Caco-2 (cell line): ENCODE measurements at places on chromosomes 12 and 14. TPM values are rescaled to one million over a fixed set of nuclear protein-coding genes. Genes with fewer than 3 reads are reported as not detected.

CREBL2 gene
- total RNA-seq, result 25.0 and 26.3 TPM in 2 replicates

DNA sequence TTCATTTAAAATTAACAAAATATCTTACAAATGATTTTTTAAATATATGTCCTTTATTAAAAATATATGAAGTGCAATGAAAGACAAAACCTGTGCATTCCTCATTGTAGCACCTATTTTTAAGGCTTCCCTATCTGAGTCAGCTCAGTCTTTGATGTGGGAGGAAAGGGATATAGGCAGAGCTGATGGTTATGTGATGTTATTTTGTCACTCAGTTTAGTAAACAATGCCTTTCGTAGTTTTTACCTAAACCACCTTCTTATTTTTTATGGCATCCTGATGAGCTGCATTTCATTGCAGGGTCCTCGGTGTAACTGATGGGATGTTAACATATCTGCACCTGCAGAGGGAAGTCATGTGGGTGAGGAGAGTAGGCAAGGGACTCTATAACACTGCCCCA, 58.9 kb upstream of the FRMD6 start:
- H3K4me3 ChIP-seq, result no peak overlapping the region
- DNase-seq, result no peak
- no peaks in the 10 kb centered on the region for H3K27me3 ChIP-seq
- peaks cover 5% of the 10 kb centered on the region for H3K4me1 ChIP-seq
- no peak overlapping the region for H3K27ac ChIP-seq

- H3K27ac ChIP-seq, result no peak overlapping the region
- no peaks in the 10 kb centered on the region for H3K36me3 ChIP-seq
- no peak overlapping the region for H3K4me3 ChIP-seq
- no peaks in the 10 kb centered on the region for H3K27me3 ChIP-seq
These were observed 242.2 kb downstream of the MSRB3 start for GRCh38 chr12:65520658-65521057.

GRCh38 chr14:90597961-90598360, 201.1 kb downstream of the CALM1 start:
- no peak overlapping the region for H3K4me3 ChIP-seq
- H3K27ac ChIP-seq, result no peak overlapping the region
- DNase-seq, result no peak
- no peaks in the 10 kb centered on the region for H3K27me3 ChIP-seq

SLC5A8 gene
- total RNA-seq, result not detected in 2 replicates

- no peak overlapping the region for H3K4me3 ChIP-seq
- H3K4me1 ChIP-seq, result peaks cover 28% of the 10 kb centered on the region; the same call in 1 of the 2 replicates
- no peak for DNase-seq
These were observed 14.4 kb downstream of the FERMT2 start for GRCh38 chr14:52936437-52936836.

- DNase-seq, result no peak
- H3K4me3 ChIP-seq, result no peak overlapping the region
- no peaks in the 10 kb centered on the region; the same call in 1 of the 2 replicates for H3K36me3 ChIP-seq
- H3K27ac ChIP-seq, result no peak overlapping the region
These were observed 90.4 kb downstream of the SRGAP1 start for GRCh38 chr12:63934936-63935335.

GNB3 gene
- total RNA-seq, result 3.9 and 5.1 TPM in 2 replicates
